ENCODE measurements at places on chromosomes 11 and 22.

- peak; percentile 81 for DNase-seq
These were observed at the start of the genes IGHMBP2 and MRPL21 for GRCh38 chr11:68903288-68904247. TSS of gene IGHMBP2 (plus strand) at chr11:68903891. CDS start at chr11:68903953, 62 bp downstream. TSS of gene MRPL21 (minus strand) at chr11:68903832. CDS start at chr11:68903810, 22 bp downstream.

DNA sequence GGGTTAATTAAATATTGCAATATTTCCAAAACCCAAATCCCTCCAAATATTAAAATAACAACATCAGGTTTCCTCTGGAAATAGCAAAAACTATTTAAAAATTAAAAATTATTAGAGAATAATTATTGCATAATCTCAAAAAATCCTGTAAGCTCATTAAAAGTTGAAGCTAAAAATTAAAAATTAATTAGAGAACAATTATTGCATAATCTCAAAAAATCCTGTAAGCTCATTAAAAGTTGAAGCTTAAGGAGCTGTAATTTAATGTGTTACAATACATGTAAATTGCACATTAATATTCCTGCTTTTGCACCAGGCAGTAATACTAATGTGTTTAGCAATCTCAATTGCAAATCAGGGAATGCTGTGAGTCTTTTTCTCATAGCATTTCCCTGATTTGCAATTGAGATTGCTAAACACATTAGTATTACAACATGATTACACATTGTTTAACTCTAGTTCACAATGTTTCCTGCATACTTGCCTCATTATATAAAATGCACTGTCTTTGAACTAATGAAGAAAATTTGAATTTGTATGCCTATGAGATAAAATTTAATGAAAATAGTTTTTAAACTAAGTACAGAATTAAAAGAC lies 247.7 kb downstream of the GUCY1A2 start:
- no peak for DNase-seq

DNA sequence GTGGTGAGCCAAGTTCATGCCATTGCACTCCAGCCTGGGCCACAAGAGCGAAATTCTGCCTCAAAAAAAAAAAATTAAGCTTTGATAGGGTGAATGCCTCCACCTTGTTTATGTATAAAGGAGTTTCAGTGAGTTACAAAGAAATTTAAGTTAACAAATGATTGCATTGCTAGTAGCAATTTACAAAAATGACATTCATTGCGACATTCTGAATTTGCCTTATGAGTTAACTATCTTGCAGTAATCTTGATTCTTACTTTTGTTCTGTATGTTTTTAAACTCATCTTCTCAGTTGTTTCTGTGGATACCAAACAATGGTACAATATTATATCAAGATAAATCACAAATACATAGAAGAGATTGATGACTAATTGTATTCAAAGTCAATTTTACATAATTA lies 207.0 kb downstream of the DDX10 start:
- no peak for DNase-seq

DNA sequence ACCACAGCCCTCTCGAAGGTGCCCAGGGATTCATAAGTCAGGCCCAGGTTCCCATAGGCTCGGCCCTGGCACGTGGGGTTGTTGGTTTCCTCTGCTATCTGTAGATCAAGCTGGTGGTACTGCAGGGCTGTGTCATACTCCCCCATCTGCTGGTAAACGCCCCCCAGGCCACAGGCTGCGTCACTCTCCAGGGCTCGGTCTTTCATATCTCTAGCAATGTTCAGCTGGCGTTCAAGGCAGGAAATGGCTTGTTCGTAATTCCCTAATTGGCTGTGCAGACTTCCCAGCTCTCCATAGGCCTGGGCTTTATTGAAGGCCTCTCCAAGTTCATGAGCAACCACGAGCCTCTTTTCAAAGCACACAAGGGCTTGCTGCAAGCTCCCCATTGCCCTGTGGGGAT lies 186.4 kb upstream of the PITPNB start:
- no peak for DNase-seq

DNA sequence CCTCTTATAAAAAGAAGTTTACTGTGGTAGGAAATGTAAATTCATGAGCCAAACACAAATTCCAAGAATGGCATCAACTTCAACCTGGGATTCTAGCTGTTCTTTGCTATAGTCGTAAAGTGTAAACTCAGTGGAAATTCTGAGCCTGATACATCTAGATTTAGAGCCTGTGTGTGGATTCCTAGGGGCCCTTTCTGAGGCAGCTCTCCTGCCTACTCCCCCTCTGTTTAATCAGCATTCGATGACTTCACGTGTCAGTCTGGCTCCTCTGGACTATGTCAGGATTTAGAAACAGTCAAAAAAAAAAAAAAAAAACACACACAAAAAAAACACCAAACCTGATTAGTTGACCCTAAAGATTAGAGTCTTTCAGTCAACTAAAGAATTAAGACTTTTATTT lies 93.1 kb upstream of the SC5D start:
- no peak for DNase-seq

GRCh38 chr11:83641511-83641910 lies 355.3 kb upstream of the CCDC90B start:
- DNase-seq = no peak

DNA sequence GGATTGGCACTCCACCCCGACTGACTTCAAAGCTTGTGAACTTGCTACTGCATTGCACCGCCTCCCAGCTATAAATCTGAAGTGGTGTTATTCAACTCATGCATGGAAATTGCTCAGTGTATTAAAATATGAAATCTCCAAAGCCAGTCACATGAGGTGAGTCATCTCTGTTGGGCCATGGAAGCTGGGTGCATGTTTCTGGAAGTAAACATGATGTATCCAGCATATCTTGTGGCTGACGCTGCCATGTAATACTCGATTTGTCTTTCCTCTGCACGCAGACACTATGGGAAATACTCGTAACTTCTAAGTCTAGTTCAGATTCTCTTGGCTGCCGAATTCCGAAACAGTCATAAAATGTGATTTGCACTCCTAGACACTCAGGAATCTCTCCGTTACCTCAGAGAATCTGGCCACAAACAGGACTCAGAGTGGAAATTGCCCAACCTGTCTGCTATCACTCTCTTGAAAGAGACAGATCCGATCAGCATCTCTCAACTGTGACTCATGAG lies 154.9 kb upstream of the MPPED2 start:
- no peak for DNase-seq

All from ACHN (cell line).